ENCODE measurements at places on chromosomes 12 and 14.
A peak's percentile ranks its signal among the peaks of the same experiment; 100 is the strongest.

DNA sequence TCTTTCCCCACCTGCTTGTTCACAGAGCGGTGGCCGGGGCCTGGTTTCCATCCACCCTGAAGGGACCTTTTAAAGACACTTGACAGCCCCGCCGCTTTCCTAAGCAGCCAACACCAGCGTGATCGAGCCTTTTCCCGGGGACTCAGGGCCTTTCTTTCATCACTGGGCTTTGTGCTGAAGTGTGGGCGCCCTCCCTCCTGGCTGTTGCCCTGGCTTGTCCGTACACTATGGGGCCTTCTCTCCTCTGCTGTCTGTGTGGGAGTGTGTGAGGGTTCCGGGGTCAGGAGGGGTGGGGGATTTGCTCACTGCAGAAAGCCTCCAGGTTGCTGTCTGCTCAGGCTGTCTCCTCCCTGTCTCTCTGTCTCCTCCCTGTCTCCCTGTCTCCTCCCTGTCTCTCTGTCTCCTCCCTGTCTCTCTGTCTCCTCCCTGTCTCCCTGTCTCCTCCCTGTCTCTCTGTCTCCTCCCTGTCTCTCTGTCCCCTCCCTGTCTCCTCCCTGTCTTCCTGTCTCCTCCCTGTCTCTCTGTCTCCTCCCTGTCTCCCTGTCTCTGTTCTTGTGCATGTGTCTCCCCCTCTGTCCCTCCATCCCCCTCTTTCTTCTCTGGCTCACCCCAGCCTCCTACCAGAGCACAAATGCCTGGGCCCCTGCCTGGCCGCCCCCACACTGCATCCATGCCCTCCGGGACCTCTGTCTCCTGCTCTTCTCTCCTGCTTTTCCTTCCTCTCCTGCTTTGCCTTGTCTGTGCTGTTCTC, 64.7 kb downstream of the CCDC92 start:
- no peak for DNase-seq

DNA sequence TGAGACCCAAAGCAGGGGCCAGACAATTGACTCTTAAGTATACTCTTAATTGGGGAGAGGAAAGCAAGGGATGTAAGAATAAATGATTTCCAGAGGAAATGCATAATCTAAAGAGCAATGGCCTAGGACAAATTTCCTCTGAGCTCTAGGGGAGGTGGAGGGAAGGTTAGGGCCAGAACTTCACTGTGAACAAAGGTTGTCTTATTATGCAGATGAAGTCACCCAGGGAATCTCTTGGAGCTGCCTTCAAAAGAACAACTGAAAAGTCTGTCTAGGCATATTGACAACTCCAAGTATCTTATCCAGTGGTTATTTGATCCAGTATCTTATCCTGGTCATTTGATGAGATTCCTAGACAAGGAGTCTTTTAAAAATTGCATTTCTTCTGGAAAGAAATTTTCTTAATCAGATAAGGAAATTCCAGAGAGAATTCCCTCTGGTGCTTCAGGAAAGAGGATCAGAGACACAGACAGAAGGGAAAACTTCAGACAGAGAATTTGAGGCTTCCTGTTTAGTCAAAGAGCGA, 16.5 kb upstream of the SMIM10L1 start:
- DNase-seq, result no peak

- DNase-seq, result no peak
These were observed 67.1 kb downstream of the PRORP start for GRCh38 chr14:35189422-35189821.

DNA sequence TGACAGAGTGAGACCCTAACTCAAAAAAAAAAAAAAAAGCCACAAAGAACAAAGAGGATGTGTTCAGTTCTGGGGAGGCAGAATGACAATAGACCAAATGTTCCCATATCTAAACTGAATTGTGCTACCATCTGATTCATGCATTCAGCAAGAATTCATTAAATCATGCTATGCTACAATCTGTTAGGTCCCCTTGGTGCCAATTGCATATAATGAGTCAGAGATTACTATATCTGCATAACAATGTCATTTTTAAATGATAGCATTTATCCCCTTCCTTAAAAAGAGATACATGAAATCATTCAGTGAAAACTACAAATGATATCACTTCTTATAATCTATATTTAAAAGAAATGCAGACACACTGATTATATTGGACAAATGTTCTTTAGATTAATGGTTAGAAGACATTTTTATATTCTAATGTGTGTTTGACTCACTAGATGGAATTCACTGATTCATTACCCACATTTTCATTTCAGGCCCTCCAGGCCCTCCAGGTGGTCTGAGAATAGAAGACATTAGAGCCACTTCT, 207.6 kb upstream of the PDZRN4 start:
- no peak for DNase-seq

- DNase-seq, result no peak
These were observed 23.4 kb upstream of the ZNF641 start for GRCh38 chr12:48374164-48374563.

GRCh38 chr12:20097626-20098025, 270.7 kb upstream of the PDE3A start:
- DNase-seq, result no peak

DNA sequence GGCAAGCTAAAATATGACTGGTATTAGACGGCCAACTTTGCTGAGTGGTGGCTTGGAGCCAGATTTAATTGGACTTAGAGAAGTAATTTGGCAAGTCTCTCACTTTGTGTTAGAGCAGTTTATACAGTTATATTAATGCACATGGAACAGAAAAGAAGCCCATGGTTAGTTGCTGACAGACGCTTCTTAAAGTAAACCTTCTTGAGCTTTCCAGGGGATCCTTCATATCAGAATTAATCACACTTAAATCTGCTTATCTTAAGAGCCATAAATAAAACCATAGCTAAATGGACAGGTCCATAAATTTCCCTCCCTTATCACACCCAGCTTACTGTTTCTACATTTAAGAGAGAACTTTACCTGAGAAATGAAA, 9.6 kb downstream of the GSG1 start:
- no peak for DNase-seq

- DNase-seq, result no peak
These were observed 69.7 kb upstream of the SLC38A2 start for GRCh38 chr12:46442239-46442638.

DNA sequence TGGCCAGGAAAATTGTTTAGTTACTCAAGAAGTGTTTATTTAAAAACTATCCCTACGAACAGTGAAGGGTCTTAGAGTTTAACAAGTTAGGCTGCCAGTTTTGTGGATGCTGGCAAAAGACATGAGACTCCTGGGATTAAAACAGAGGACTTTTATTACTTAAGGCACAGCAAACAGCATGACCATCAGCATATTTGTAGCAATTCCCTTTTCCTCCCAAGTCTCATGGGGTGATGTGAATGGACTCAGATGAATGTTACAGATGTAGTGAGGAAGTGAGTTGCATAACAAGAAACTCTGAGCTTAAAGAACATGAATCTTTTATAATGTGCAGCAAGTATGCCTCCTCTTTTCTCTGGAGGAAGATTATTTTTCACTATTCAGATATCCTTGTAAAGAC, 695.8 kb downstream of the RPS29 start:
- no peak for DNase-seq

- no peak for DNase-seq
These were observed 89.9 kb downstream of the FLRT2 start for GRCh38 chr14:85619851-85620250.

- no peak for DNase-seq
These were observed 1.7 kb downstream of the OLR1 start for GRCh38 chr12:10170216-10170615.

DNA sequence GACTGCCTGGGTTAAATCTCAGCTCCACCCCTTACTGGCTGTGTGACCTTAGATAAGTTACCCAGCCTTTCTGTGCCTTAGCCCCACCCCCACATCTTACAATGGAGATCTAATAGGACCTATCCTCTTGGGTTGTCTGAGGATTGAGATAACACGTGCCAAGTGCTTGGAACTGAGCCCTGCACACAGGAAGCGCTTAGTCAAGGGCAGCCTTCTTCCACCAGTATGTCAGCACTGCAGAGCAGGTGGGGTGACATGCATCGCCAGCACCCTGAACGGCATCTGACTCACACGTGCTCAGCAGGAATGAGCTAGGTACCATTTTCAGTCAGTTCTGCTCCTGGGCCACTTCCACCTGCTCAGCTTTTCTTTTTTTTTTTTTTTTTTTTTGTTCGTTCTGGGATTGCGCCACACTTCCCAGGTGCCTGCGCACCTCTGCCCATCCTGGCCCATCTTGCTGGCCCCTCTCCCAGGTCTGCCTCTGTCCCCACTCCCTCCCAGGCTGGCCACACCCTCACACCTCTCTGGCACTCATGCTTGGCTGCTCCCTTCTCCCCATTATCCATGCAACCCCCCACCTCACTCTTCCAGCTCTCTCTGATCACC, 19.6 kb downstream of the LGMN start:
- DNase-seq, result no peak

DNA sequence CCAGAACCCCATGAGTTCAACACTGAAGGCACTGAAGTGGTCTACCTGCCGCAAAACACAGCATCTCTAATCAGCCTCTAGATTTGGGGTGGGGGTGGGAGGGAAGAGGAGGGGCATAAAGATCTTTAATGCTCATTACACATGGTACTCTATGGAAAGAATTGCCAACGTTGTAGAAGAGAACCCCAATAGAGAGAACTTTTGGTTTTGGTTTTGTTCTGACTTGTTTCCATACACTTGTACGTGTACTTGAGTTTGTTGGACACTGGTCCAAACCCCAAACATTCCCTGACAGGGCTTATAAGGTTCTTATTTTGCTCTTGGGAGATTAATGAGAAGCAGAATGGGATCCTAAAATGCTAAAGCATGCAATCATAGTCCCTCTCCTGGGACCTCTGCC, 31.0 kb downstream of the GNPTAB start:
- no peak for DNase-seq

- DNase-seq, result no peak
These were observed 32.7 kb downstream of the GPHB5 start for GRCh38 chr14:63286071-63286470.

- no peak for DNase-seq
These were observed 85.1 kb upstream of the ARHGAP5 start for GRCh38 chr14:31992011-31992447.

GRCh38 chr12:130978785-130979184, 25.1 kb downstream of the ADGRD1 start:
- DNase-seq, result no peak

DNA sequence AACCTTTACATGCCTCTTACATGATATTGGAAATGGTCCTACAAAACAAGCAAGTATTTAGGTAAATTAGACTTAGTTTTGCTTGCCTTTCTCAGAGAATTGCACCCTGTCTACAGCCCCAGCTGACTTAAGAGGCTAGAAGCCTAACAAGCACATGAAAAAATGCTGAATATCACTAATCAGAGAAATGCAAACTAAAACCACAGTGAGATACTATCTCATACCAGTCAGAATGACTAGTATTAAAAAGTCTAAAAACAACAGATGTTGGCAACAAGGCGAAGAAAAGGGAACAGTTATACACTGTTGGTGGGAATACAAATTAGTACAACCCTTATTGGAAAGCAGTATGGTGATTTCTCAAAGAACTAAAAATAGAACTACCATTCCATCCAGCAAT, 103.8 kb downstream of the EGLN3 start:
- DNase-seq, result no peak

- DNase-seq, result no peak
These were observed 14.5 kb upstream of the GNPTAB start for GRCh38 chr12:101845137-101845711.

DNA sequence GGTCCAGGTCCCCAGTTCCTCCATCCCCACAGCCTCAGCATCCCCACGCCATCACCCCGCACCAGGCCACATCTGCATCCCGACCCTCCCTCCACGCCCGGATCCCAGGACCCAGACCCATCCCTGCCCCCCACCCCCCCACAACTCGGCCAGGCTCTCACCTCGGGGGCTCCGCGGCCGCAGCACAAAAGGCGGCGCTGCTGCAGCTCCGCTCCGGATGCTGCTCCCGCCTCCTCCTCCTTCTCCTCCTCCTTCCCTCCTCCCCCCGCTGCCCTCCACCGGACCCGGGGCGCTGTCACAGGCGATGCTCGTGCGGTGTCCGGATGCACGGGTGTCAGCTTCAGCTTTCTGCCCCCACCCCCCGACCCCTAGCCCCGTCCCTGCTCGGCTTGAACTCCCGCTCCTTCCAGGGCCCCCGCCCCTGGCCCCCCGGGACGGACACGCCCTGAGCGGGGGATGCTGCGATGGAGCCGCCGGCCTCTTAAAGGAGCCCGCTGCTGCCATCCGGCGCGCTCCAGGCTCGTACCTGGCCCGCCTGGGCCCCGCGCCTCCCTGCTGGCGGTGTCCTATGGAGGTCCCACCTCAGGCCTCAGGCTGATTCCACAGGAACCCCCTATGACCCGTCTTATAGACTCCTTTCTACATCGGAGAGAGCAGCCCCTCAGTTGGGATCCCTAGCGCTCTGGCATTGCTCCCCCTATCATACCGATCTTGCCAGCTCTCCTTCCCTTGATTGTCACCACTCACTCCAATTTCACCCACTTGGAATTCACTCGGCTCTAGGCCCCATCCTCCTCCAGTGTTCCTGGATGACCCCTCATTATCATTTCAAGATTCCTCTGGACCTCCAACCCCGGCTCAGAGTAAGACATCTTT, at the start of gene MAP3K12:
Gene MAP3K12 (minus strand): TSS at position 193 of the 876 bp plus-strand sequence. CDS start 12,067 bp downstream, outside the sequence.
- peak; percentile 47 for DNase-seq

- peak; percentile 80 for DNase-seq
These were observed 16.1 kb downstream of the GPR68 start for GRCh38 chr14:91228112-91229004.

DNA sequence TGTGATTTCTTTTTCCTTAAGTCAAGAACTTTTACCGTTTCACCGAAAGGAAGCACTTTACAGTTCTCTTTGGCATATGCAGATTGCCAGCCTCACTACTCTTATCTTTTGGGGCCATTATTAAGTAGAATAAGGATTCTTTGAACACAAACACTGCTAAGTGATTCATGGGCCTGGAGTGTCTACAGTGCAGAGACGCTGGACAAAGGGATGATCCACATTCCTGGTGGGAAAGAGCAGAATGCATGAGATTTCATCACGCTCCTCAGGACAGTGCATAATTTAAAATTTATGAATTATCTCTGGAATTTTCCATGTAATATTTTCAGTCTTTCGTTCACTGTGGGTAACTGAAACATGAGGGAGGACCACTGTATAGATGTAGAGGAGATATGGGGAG, 90.2 kb downstream of the TTLL5 start:
- DNase-seq, result no peak

- DNase-seq, result no peak
These were observed 286.3 kb downstream of the DPF3 start for GRCh38 chr14:72607386-72608130.

- DNase-seq, result no peak
These were observed 80.4 kb upstream of the CLEC14A start for GRCh38 chr14:38336298-38336697.

DNA sequence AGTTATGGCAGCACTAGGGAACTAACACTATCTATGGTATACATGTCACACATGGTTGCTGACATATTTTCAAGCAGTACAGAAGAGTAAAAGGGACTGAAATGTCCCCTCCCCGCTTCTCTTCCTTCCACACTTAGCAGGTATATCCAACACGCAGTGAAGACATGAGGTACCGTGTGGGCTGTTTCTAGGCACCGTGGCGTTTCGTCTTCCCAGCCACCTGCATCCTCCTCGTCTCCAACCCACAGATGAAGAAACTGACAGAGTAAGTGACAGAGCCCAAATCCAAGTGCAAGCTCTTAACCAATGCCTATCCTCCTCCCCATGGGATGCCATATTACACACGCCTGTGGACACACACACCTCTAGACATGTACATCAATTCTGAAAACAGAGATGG, 32.4 kb downstream of the SLC8B1 start:
- no peak for DNase-seq

- DNase-seq, result peak; percentile 7
These were observed 27.3 kb upstream of the CHPT1 start for GRCh38 chr12:101670007-101670671.

Data from activated gamma-delta T cell treated with anti-CD3 and anti-CD28 coated beads, Interleukin-2, amount 50 U/mL, for 16 hours (primary cell).